ENCODE measurements at places on chromosomes 1 and 21.

DNA sequence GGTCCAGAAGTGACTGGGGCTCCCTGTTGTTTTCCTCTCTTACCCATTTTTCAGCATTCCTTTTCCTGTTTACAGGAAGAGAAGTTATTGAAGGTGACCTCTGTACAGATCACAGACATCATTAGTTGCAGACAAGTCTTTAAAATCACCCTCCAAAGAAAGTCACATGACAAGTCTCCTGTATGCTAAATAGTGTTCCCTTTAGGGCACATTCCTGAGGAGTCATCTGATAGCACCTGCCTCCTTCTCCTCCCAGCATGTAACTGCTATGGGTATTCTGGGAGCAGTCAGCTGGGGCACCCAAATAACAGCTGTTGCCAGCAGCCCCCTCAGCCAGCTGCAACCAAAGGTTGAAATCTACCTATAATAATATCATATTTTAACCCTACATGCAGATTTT, 200.6 kb downstream of the PTGER3 start:
- DNase-seq = no peak

GRCh38 chr1:158311066-158311465, 20.3 kb downstream of the CD1B start:
- DNase-seq = no peak

GRCh38 chr1:37599940-37600339, 4.2 kb upstream of the GNL2 start:
- DNase-seq = no peak

DNA sequence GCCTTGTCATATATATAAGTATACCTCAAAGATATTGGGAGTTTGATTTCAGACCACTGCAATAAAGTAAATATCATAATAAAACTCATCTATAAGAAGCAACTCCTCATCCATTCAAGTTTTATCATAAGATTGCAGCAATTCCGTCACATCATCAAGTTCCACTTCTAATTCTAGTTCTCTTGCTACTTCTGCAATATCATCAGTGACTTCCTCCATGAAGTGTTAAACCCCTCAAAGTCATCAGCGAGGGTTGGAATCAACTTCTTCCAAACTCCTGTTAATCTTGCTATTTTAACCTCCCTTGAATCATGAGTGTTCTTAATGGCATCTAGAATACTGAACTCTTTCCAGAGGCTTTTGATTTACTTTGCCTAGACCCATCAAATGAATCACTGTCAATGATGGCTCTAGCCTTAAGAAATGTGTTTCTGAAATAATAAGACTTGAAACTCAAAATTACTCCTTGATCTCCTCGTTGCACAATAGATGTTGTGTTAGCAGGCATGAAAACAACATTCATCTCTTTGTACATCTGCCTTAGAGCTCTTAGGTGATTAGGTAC, 88.3 kb downstream of the RPE65 start:
- DNase-seq = no peak

GRCh38 chr1:100597784-100598183, 59.8 kb downstream of the GPR88 start:
- DNase-seq = no peak

GRCh38 chr1:86502721-86503405, 34.1 kb downstream of the CLCA1 start:
- DNase-seq = no peak
